Right cardiac atrium (tissue), 5 donors: ENCODE measurements at places on chromosomes 7 and 10. TPM values are rescaled to one million over a fixed set of nuclear protein-coding genes. Genes with fewer than 3 reads are reported as not detected.

DNA sequence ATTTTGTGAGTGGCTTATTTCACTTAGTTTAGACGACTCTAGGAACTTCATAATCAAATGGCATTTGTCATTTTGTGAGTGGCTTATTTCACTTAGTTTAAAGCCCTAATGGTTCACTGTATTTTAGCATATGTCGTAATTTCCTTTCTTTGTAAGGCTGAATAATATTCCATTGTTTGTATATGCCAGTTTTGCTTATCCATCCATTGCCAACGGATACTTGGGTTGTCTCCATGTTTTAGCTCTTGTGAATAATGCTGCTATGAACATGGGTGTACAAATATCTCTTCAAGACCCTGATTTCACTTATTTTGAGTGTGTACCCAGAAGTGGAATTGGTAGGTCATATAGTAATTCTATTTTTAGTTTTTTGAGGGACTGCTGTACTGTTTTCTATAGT lies 31.8 kb downstream of the DOCK1 start:
- DNase-seq = no peak

DNA sequence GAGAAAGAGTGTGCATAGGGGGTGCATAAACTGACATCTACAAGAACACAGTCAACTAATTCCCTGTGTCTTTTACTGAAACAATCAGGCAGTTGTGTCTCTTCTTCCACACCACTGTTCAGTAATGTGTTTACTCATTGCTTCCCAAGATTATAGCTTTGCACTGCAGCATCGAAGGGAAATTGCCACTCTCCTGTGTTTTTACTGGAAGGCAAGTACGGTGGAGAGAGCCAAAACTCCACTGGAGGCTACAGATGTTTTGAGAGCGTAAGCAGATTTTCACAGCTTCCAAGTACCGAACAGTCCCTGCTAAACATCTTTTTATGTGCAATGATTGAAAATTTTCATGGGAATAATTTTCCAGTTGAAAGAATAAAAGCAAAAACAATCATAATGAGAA lies 510.5 kb upstream of the AKR1E2 start:
- no peak for DNase-seq

- DNase-seq = no peak
Observed at GRCh38 chr10:75211007-75211691, 553 bp downstream of the VDAC2 start.

- DNase-seq = no peak
Observed at GRCh38 chr7:142803901-142804300, 33.1 kb downstream of the PRSS2 start.

GRCh38 chr10:34462993-34463392 lies 352.1 kb downstream of the PARD3 start:
- DNase-seq = no peak

- no peak for DNase-seq
Observed at GRCh38 chr10:47454008-47454779, 29.7 kb downstream of the ANXA8 start.

- no peak for DNase-seq
Observed at GRCh38 chr10:89684604-89685003, 16.8 kb upstream of the KIF20B start.

GRCh38 chr7:47651355-47652317 lies 69.7 kb upstream of the TNS3 start:
- DNase-seq = no peak

DNA sequence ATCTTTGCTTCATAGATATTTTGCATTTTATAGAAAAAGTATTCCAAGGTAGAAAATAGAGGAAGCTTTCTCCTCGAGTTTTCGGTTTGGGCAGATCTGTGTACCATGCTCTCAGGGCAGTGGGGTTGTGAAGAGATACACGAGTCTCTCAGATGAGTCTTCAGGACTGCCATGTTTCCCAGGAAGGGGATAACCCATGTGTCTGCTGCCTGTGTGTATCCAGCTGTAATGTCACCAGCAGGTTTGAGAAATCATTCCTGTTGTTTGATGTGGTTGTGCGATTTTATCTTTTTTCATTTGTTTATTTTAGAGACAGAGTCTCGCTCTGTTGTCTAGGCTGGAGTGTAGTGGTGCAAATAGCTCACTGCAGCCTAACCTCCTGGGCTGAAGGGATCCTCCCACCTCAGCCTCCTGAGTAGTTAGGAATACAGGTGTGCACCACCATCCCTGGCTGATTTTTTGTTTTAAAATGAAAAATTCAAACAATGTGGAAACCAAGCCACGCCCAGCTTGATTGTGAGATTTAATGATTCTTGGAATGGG lies 48.9 kb downstream of the SNX10 start:
- no peak for DNase-seq

GRCh38 chr10:89946106-89946505 lies 244.7 kb downstream of the KIF20B start:
- no peak for DNase-seq

GRCh38 chr7:83162402-83163256 lies at the start of gene PCLO:
Gene PCLO (minus strand): TSS chr7:83162884. CDS start chr7:83162592, 292 bp downstream.
- peak; percentile 54 for DNase-seq

DNA sequence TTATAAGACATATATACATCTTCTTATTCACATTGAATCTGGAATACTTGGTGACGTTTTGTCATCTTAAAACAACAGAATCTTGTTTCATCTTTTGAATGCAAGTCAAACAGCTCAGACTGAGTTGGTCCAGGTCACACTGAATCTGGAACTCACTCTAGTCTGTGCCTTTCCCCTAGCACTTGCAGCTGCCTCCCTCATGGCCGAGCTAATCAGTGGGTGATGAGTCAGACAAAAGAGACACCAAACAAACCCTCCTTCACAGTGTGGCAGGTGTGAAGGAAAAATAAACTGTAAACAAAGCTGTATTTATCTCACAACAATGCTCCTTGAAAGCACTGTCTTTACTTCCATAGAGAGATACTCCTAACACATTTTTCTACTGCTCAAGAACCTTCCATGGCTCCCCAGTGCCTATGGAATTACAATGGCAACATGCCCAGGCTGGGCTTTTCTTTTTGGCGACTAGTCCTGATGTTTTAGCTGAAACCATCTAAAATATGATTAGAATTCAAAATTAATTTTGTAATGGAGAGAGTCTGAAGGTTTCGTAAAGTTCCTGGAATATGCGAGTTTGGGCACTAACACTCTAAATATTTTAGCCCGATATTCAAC lies 140.0 kb downstream of the ZNF365 start:
- DNase-seq = no peak

- no peak for DNase-seq
Observed at GRCh38 chr10:17183110-17183509, 18.4 kb downstream of the TRDMT1 start.

DNA sequence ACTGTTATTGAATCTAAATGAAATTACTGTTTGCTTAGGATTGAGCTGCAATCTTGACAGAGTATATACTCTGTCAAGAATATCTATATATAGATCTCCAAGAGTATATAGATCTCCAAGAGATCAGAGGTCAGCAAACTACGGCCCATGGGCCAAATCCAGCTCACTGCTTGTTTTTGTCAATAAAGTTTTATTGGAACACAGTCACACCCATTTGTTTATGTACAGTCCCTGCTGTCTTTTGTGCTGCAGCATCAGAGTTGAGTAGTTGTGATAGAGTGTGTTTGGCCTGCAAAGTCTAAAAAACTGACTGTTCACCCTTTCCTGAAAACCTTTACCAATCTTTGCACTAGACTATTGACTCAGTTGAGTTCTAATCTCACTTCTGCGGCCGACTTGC lies 66.3 kb upstream of the NPVF start:
- DNase-seq = no peak

DNA sequence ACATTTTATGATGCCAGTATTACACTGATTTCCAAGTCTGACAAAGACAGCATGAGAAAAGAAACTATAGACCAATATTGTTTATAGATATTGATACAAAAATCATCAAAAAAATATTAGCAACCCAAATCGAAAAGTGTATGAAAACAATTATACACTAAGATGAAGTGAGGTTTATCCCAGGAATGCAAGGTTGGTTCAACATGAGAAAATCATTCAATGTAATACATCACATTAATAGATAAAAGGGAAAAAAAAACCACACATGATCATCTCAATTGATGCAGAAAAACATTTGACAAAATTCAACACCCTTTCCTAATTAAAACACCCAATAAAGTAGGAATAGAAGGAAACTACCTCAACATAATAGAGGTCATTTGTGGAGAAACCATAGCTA lies 153.9 kb downstream of the DNAJC1 start:
- no peak for DNase-seq

DNA sequence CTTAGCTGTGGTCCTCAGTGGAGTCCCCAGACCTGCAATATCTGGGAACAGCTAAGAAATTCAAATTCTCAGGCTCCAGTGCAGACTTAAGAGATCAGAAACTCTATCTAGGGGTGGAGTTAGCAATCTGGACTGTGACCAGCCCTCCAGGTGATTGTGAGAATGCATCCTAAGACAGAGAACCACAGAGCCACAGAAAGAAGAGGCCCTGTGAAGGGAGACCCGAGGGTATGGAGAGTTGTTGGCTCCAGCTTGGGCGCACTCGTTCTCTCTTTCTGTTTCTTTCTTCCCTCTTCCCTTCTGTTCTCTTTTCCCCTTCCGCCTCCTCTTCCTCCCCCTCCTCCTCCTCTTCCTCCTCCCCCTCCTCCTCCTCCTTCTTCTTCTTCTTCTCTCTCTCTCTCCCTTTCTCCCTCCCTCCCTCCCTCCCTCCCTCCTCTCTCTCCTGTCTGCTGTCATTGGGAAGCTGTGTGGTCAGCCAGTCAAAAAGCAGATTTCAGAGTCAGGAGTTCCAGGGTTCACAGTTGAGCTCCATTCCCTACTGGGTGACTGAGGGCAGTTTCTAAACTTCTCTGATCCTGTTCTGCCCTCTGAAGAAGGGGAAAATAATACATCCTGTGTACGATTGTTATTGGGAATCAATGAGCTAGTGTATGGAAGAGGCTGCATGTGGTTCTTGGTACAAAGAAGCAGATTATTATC lies 62.1 kb upstream of the STEAP1B start:
- no peak for DNase-seq

DNA sequence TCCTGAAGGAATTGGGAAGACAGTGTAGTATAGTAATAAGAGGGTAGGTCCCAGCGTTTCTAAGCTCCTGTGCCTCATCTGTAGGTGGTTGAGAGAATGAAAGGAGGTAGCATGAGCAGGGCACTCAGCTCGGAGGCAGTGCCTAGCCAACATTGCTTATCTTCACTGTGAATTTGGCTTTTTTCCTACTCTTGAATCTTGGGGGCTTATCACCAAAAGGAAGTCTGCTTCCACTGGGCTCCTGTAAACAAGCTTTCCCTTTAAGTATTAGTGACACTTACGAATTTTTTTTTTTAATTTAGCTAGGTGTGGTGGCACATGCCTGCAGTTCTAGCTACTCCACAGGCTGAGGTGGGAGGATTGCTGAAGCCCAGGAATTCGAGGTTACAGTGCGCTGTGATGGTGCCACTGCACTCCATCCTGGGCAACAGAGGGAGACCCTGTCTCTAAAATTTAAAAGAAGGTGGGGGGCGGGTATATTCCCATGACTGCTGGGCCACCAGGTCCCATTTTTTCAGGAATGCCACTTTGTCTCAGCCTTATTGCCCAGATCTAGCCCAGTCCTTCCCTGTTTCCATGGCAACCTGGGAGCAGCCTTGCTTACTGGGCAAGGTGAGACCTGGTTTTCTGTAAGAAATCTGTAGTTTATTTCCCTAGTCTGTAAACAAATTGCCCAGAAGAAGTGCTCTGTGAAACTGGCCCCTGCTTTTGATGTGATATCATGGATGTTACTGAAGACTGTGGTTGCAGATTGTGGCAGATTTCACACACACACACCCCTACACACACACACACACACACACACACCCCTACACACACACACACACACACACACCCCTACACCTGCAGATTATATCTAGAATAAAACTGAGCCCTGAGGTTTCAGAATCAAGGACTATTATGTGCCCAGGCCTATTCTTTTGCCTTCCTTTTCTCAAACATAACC lies 19.4 kb downstream of the OGDH start:
- no peak for DNase-seq

DNA sequence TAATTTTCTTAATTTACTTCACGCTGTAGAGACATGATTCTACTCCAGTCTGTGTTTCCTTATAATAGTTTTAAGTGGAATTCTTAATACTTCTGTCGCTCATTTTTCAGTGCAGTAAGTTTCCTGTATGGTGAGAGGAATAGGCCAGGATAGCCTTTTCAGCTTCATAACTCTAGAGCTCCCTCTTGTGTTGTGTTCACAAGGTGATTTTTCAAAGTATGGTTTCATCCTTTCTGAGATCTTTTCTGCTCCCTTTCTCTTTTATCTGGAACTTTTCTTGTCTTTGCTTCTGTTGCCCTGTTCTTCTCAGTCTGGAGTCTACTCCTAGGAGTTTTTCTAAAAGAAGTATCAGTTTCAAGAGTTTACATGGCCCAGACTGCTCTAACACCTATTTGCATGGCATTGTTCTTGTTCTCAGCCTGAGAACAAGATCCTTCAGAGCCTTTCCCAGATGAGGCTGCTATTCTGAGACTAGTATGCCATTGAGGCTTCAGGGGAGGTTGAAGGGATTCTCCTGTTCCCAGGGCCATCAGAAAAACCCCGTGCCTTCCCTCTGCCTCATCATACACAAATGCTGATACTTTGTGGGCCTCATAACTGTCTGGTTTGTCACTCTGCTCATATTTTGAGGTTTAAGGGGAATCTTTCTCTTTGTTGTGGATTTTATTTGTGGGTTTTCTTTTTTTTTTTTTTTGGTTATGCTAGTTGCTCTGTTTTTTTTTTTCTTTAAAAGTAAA lies 21.8 kb downstream of the NET1 start:
- DNase-seq = no peak

DNA sequence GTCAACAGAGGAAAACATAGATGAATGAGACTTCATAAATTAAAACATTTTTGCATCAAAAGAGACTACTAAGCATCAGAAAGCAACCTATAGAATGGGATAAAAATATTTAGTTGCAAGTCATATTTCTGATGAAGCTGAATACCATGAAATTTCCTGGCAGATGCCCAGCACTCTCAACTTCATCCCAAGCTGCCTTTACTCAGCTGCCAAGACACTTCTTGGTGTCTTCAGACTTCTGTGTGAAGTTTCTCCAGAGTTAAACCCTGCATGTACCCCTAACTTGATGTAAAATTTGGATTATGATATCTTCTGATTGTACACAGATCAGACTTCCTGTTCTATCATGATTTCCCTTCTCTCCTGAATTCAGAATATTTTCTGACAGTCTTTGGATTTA lies 73.2 kb downstream of the AKR1C4 start:
- no peak for DNase-seq

- DNase-seq = no peak
Observed at GRCh38 chr10:108631332-108631731, 1292.0 kb downstream of the XPNPEP1 start.

DNA sequence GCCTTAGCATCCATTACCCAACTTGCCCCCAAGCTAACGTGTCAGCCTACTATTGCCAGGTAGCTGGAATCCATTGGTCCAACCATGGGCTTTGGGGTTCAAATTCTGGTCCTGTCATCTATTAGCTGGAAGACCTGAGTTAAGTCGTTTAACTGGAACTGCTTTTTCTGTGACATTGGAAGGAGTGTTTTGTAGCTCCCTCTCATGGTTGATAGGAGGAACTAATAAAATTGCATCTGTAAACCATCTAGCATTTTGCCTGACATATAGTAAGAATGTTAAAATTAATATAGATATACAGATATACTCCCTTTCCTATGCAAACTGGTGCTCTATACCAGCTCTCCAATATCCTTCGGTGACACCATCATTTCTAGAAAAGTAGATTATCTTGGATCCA lies 23.8 kb upstream of the SLF2 start:
- no peak for DNase-seq

GRCh38 chr7:47663851-47664250 lies 81.9 kb upstream of the TNS3 start:
- no peak for DNase-seq

The METTL27 gene
- total RNA-seq = 0.48 TPM

The LIPK gene
- total RNA-seq = not detected

The KAZALD1 gene
- 19.1 TPM for total RNA-seq

The FBXW4 gene
- total RNA-seq = 128 TPM

The AKR1C3 gene
- 56.0 TPM for total RNA-seq

The SFXN2 gene
- 1.8 TPM for total RNA-seq

The ASZ1 gene
- total RNA-seq = not detected
